ENCODE measurements at places on chromosomes 7 and 10.

DNA sequence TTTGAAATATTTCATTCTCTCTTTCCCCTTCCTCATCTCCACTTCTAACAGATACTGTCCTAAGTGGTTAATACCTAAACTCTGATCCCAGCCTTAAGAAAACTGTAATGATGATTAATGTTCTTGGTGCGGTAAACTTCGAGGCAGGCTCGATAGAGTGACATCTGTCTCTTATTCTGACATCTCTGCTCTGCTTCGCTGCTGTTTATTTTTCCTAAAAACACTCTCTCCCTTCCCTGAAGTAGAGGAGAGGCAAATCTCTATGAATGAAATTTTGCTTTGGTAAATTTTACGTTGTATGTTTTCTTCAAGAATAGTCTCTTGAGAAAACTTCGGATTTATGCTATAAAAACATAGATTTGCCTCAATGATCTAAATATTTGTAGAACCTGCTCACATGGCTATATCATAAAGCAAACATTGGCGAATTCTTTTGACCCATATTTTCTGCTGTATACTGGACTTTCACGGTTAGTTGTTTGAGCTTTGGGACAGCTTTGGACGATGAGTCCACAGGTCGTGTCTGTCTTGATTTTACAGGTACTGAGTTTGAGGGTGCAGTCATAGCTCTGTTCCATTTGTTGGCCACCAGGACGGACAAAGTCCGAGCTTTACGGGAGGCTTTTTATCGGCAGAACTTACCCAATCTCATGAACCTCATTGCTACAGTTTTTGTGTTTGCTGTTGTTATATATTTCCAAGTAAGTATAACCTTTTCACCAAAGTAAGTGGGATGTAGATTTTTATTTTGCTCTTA lies 27.1 kb downstream of the SEC61A2 start:
- no peak for DNase-seq

DNA sequence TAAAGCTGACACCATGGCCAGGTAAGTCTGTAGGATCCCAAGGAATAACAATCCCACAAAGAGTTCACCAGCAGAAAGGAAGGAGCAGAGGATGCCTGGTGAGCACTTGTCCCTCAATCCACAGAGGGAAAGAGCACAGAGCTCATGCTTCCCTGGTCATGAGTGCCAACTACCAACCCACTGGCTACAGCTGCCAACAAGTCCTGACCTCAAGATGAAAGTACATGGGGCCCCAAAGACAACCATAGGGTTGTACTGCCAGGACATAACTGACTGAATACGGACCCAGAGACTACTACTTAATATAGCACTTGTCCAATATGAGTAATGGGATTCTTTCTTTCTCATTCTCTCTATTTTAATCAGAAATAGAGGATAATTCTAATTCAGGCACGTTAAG lies 83.3 kb downstream of the JCAD start:
- no peak for DNase-seq

- DNase-seq: no peak
These were observed 74.5 kb downstream of the PKD1L1 start for GRCh38 chr7:47873762-47874161.

DNA sequence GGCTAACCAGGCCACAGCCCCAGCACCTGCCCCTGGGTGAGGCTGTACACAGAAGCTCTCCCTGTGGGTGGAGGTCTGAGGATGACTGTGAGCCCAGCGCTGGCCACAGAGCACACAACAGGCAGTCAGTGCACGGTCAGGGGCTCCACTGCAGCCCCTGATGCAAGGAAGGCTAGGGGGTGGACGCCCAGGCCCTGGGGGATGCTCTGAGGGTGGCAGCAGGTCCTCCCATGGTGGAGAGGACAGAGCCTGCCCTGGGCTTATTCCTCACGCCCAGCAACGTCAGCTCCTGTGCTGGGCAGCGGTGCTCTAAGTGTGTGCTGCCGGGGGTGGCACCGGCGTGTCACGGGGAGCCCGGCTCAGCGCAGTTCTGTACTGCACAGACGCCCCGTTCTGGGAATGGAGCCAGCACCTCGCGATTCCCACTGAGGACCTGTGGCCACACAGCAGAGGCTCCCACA lies 223.2 kb downstream of the MAD1L1 start:
- DNase-seq: no peak

DNA sequence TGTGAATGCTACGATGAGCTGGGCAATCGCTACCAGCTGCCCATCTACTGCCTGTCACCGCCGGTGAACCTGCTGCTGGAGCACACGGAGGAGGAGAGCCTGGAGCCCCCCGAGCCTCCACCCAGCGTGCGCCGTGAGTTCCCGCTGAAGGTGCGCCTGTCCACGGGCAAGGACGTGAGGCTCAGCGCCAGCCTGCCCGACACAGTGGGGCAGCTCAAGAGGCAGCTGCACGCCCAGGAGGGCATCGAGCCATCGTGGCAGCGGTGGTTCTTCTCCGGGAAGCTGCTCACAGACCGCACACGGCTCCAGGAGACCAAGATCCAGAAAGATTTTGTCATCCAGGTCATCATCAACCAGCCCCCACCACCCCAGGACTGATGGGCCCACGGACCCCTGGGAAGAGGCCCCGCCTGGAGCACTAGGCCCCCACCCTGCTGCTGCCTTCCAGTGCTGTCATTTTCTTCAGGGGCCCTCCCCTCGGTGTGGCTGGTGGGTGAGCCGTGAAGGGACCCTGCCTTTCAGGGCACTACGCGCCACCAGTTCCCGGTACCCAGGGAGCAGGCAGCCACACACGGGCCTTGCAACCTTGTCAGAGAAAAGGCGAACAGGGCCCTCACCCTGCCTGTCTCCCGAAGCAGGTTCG lies 2.3 kb upstream of the ANKRD2 start:
- DNase-seq: no peak

All from retinal pigment epithelial cell (primary cell).